ENCODE measurements at places on chromosomes 11 and 22. TPM values are rescaled to one million over a fixed set of nuclear protein-coding genes. Genes with fewer than 3 reads are reported as not detected.

GRCh38 chr11:90257158-90257525 lies 34.3 kb upstream of the CHORDC1 start:
- DNase-seq: no peak

Gene CST6
- total RNA-seq: 0.49 TPM

Gene DNAJB7
- total RNA-seq: not detected

DNA sequence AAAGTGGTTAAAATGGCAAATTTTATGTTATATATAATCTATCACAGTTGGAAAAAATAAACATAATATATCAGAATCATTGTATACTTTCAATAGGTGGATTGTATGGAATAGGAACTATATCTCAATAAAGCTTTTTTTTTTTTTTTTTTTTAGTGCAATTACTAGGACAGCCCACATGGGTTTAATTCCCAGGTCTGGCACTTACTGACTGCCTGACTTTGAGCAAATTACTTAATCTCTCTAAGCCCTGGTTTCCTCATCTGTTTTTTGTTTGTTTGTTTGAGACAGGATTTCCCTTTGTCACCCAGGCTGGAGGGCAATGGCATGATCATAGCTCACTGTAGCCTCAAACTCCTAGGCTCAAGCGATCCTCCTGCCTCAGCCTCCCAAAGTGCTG lies 26.1 kb upstream of the BAIAP2L2 start:
- DNase-seq: no peak

- DNase-seq: no peak
Observed at GRCh38 chr11:68092411-68092810, 28.8 kb downstream of the CHKA start.

Gene GVQW3
- 0.79 TPM for total RNA-seq

Gene ZDHHC13
- total RNA-seq: 67.7 TPM

Gene MAJIN
- not detected for total RNA-seq

- no peak for DNase-seq
Observed at GRCh38 chr11:70358753-70359152, 39.6 kb upstream of the CTTN start.

DNA sequence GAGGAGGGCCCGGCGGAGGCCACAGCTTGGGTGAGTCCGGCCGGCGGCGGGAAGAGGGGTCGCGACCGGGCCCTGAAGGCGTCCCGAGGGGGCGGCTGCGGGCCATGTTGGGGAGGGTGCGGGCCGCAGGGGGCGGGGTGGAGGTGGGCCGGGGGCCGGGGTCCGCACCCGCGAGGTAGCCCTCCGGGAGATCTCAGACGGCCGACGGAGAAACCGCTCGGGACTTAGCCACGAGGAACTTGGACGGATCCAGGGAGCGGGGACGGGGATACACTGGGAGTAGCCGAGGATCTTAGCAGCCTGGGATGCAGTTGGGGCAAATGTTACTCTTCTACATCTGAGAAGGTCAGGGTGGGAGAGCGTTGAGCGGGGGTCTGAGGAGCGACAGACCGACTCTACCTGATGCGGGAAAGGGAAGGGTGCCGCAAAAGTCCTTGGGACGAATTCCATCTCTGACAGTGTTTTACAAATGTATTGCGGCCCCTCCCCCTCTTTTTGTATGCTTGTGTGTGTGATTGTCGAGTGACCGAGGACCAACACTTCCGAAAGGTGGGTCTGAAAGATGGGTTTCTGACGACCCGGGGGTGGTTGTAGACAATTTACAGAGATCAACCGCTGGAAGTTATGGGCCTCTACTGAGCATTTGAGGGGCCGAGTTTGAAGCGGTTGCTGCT lies 658 bp downstream of the STIP1 start:
- no peak for DNase-seq

Gene FOLR2
- not detected for total RNA-seq

Gene FAM168A
- 8.4 TPM for total RNA-seq

DNA sequence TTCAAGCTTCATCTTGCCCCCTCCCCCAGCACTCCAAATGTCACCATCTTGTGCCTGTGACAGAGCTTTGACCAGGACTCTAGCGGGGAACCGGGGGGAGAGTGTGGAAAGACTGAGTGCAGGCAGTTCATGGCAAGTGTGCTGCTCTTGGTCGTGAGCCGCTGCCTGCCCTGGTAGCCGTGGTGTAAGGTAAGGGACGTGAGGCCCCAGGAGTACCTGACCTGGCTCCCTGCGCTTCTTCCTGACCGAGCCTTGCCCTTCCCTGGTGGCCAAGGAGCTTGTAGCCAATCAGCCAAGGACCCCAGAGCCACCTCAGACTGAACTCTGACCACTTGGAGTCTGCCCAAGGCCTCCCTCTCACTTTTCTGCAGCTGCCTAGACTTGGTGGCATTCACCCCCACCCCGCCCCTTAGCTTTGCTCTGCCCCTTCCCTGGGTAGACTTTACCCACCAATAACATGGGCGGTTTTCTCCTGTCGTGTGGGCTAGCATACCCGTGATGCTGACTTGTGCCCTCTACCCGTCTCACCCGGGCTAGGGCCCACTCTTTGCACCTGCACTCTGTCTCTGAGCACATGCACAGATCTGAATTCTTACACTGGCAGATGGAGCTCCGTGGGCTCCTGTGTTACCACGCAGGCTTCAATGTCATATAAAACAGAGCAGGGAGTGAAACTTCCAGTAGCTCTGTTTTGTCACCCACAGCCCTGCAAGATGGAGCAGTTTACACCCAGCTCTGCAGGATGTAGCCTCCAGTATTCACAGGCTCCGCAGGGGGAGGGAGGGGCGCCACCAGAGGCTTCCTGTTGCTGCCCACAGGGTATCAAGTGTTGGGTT lies 1.5 kb downstream of the DGKZ start:
- no peak for DNase-seq

Gene OR56A3
- not detected for total RNA-seq

Gene NCR3LG1
- 10.5 TPM for total RNA-seq

Gene YPEL4
- total RNA-seq: 0.20 TPM

DNA sequence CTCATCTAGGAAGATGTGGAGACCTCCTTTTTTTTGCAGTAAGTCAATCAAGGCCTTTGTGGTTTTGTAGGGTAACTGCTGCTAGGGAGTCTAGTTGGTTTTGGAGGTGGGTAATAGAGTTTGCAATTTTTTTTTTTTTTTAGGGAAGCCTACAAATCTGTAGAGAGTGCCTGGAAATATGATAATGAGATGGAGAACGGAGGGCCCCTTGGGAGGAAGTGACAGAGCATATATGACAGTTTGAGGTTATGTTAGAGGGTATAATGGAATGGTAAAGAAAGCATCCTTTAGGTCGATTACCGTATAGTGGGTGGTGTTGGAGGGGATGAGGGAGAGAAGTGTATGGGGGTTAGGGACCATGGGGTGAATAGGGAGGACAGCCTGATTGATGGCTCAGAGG lies 98.3 kb downstream of the ELP4 start:
- DNase-seq: no peak

Gene TRIM29
- total RNA-seq: 0.25 TPM

GRCh38 chr11:20004866-20005265 lies 155.4 kb downstream of the DBX1 start:
- DNase-seq: peak; percentile 22

Gene TESMIN
- 1.5 TPM for total RNA-seq

DNA sequence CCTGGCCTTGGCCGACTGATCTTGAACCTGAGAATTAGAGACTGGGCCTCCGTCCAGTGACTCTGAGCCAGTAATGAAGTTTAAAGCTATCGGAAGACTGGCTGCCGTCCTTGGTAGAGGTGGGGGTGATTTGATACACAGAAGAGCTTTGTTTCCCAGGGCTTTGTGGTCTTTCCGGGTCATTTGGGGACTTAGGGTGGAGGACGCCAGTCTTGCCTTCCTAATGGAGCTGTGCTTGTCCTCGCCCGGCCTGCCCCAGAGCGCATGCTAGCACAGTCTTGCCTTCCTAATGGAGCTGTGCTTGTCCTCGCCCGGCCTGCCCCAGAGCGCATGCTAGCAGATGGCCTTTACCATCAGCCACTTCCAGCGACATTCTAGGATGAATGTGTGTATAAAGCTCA lies 65.8 kb downstream of the ST3GAL4 start:
- no peak for DNase-seq

- no peak for DNase-seq
Observed at GRCh38 chr22:37638391-37639069, 939 bp upstream of the SH3BP1 start.

Gene KMT5B
- total RNA-seq: 23.6 TPM

GRCh38 chr11:100403816-100404215 lies 283.3 kb upstream of the ARHGAP42 start:
- no peak for DNase-seq

- DNase-seq: no peak
Observed at GRCh38 chr22:48476577-48476976, 1351.1 kb downstream of the BRD1 start.

Gene ARHGAP42
- 0.46 TPM for total RNA-seq

Measured in pulmonary artery endothelial cell (primary cell).